NCI-H524 (cell line): ENCODE measurements at places on chromosomes 3 and 15.

- DNase-seq: no peak
These were observed 111.6 kb upstream of the SLC6A6 start for GRCh38 chr3:14290631-14291385.

DNA sequence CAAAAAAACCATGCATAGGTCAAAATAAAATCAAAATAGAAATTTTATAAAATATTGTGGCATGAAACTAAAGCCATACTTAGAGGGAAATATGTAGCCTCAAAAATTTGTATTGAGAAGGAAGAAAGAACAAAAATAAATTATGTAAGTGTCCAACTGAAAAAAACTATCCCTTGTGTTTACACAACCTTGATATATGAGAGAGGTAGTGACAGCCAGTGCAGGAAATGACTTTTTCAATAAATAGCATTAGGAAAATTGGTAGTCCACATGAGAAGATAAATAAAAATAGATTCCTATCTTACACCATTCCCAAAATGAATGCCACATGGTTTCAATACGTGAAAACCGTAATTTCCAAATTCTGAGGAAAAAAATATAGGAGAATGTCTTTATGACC lies 13.2 kb upstream of the PRSS50 start:
- DNase-seq: no peak

GRCh38 chr15:60074181-60074885 lies 70.2 kb downstream of the FOXB1 start:
- DNase-seq: no peak

GRCh38 chr3:11810276-11810675 lies 36.4 kb downstream of the TAMM41 start:
- DNase-seq: no peak

DNA sequence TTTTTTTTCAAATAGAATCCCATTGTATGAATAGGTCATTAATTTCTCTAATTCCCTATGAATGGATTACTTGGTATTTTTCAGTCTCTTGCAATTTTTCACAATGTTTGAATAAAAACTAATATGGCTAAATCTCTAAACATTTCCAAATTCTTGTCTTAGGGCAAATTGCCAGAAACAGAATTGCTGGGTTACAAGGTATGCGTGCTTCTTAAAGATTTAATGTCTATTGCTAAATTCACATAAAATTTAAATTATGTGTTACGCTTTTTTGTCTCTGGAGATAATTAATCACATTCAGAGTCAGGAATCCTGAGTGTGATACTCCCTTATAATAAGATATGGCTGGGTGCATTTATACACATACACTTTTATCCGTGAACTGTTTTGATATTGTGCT lies 264.5 kb upstream of the TBL1XR1 start:
- DNase-seq: no peak

- DNase-seq: no peak
These were observed 40.5 kb downstream of the SH3BP5 start for GRCh38 chr3:15291589-15292541.

DNA sequence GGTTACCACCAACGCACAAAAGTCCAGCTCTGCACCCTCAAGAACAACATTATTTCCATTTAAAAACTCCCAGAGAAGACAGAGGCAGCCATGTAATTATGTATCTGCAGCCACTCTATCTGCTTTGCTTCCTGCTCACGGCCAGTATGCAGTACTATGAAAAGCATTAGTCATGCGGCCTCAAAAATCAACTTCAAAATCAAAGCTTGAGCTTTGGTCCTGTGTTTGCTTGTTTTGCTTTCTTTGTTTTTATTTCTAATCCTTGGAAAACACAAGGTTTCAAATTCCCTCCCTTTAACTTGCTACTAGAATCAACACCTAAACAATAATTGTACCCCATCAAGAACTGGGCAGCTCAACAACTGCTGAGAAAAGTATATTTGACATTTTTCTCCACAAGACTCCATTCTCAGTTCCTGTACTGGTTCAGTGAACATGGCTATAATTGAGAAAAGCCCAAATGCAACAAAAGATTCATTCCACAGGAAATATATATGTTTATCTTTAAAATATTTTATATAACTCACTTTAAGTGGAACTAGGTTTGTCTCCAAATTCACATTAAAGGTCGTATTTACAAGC lies 37.6 kb downstream of the GBE1 start:
- no peak for DNase-seq
